ENCODE measurements at places on chromosomes 4 and X.

GRCh38 chrX:39720945-39721344 is 376.8 kb downstream of the BCOR start:
- DNase-seq = no peak

DNA sequence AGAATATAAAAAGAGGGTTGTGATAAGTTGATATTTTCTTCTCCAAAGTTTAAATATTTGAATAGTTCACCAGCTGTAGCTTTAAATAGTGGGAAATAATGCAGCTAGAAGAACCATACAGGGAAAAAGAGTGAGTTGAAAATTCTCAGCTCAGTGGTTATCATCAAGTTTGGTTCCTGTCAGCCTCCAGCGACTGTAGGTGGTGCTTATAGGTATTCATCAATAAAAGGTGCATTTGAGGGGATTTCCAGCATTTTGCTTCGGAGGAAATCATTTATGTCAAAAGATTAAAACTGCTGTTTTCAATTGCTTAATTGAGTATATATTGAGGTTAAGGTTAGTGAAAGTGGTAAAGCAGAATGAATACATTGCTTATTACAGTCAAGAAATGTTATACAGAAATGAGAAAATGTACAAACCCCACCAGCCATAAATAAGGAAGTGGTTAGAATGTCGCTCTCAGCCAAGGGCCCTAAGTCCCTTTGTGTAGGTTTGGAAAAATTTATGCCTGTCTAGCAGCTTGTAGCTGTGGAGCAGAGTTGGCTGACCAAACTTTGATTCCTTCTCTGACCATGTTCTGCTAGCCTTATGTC is 532.9 kb upstream of the FTHL17 start:
- DNase-seq = no peak

DNA sequence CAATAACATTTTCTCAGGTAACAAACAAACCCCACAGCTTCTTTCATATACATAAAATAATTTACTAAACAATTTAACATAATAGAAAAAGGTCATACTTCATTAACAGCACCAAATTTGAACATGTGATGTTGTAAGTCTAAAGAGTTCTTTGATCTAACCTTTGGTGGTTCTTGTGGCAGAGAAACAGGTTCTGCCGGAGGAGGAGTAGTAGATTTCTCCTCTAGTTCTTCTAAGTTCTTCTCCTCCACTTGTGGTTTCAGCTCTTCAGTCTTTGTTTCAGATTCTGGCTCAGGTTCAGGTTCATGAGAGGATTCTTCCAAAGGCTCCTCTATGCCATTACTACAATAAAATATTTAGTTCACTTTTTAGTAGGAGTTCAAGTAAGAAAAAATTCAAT is 18.3 kb downstream of the G3BP2 start:
- no peak for DNase-seq

- DNase-seq = no peak
Measured at GRCh38 chr4:148776941-148777340, 334.7 kb upstream of the NR3C2 start.

DNA sequence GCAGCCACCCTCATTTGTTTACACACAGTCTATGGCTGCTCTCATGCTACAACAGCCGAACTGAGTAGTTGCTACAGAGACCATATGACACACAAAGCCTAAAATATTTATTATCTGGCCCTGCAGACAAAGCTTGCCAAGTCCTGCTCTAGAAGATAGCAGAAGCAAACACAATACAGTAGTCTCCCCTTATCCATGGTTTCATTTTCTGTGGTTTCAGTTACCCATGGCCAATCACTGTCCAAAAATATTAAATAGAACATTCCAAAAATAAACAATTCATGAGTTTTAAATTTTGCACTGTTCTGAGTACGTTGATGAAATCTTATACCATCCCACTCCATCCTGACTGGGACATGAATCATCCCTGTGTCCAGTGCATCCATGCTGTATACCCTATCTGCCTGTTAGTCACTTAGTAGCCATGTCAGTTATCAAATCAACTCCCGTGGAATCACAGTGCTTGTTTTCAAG is 40.2 kb upstream of the ZNF81 start:
- no peak for DNase-seq
